ENCODE measurements at places on chromosomes 2 and 18.

GRCh38 chr2:232315049-232315922, 63.3 kb upstream of the ALPP start:
- DNase-seq: no peak

GRCh38 chr2:36918307-36918706, 48.0 kb downstream of the STRN start:
- DNase-seq: no peak

- no peak for DNase-seq
Observed at GRCh38 chr2:26542676-26543505, 65.0 kb upstream of the OTOF start.

DNA sequence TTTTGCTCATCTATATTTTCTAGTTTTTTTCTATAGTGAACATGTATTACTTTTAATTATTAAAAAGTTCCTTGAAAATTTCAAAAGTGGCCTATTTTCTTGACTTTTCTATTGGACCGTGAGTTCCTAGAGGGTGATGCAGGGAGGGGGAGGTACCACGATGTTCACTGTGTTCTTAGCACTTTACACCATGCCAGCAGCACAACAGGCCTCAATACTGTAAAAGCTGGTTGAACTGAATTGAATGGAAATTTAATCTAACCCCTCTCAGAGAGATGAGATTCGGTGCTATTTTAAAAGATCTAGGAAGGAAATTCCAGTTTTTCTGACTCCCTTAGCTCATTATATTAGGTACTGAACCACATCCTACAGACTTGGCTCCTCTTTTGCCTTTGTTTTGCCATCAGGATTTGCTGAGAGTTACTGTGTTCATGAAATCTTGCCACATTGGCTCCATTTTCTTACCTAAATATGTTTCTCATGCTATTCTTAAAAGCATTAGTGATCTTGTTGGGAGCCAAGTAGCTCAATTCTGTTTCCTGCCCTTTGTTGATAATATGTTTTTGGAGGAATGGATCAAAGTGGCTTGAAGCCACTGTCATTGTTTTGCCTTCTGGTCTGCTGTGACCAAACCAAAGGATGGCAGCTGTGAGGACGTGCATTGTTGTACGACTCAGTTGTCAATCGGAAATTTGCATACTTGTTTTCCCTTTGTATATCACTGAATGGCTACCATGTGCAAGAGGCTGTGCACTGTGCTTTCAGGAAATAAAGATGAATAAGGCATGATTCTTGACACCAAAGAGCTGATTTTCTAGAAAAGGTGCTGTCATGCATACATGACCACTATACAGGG, 25.3 kb downstream of the MYO1B start:
- DNase-seq: no peak

DNA sequence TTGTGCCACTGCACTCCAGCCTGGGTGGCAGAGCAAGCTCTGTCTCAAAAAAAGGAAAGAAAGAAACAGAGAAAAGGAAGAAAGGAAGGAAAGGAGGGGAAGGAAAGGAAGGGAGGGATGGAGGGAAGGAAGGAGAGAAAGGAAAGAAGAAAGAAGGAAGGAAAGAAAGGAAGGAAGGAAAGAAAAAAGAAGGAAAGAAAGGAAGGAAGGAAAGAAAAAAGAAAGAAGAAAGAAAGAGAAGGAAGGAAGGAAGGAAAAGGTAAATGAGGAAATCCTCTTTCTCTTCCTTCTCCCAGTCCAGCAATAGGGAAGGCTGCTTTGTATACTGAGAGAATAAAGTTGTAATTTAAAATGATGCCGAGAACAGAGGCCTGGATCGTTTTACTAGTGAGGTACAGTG, 22.8 kb upstream of the ZNF407 start:
- DNase-seq: no peak

- no peak for DNase-seq
Observed at GRCh38 chr2:1140389-1141003, 189.8 kb downstream of the SNTG2 start.

GRCh38 chr2:138559641-138560040, 58.1 kb downstream of the SPOPL start:
- no peak for DNase-seq
